Activated CD4-positive, alpha-beta T cell treated with anti-CD3 and anti-CD28 coated beads, Interleukin-2, amount 10 ng/mL, durations not matched to agents 24 days and 14 days (primary cell): ENCODE measurements at places on chromosomes 2 and 18. TPM values are rescaled to one million over a fixed set of nuclear protein-coding genes. Genes with fewer than 3 reads are reported as not detected.

LRRC30 gene
- not detected in 2 replicates for total RNA-seq

LRRTM4 gene
- not detected in 2 replicates for total RNA-seq

GRCh38 chr18:74410441-74410992, 46.6 kb downstream of the DIPK1C start:
- DNase-seq, result no peak

IL1RL2 gene
- total RNA-seq, result 0.09 and 0.12 TPM in 2 replicates

RAD51AP2 gene
- total RNA-seq, result not detected in 2 replicates

GRCh38 chr2:42327125-42327524, 33.9 kb downstream of the COX7A2L start:
- peak; percentile 46 for DNase-seq

- DNase-seq, result no peak
These were observed 62.3 kb upstream of the MCFD2 start for GRCh38 chr2:46977899-46978298.

- no peak for DNase-seq
These were observed 627.6 kb downstream of the CCDC85A start for GRCh38 chr2:56811401-56811800.

NAT8 gene
- not detected in 2 replicates for total RNA-seq

EML4 gene
- 51.3 and 54.9 TPM in 2 replicates for total RNA-seq

GRHL1 gene
- 1.2 and 2.1 TPM in 2 replicates for total RNA-seq

DNA sequence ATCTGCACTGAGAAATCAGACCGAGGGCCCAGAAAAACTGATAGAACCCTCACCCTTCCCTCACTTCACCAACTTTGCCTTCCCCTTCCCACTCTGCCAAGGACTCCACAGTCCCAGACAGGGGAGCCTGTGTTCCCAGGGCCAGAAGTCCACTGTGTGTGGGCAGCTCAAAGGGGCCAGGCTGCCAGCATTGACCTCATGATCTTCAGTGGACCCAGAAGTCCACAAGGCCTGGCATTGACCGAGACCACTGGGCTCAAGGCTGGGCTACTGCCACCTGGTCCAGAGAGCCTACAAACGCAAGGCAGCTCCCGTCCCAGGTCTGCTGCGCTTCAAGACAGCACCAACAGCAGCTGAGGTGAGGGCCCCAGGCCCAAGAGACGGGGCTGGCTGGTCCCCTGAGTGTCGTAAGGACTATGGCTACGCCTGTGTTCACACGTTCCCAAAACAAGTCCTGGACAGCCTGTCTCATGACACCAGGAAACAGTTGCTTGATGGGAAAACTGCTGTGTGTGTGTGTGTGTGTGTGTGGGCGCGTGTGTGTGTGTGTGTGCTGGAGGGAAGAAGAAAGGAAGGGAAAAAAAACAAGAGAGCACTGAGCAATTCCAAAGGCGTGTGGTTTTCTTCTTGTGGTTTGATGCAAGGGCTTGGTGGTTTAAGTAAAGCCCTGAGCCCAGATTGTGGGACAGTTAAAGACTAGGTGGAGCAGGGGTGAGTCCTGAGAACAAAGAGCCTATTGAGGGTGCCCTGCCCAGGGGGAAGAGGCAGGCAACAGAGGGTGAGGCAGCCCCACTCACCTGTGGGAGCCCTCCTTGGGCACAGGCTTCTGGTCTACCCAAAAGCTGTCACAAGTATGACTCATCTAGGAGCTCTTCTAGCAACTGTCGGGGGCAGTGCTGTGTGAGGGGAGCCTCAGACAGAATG, 46.6 kb upstream of the ZBTB7C start:
- DNase-seq, result peak; percentile 75

DTNA gene
- not detected in 2 replicates for total RNA-seq

SCTR gene
- total RNA-seq, result not detected in 2 replicates

DNA sequence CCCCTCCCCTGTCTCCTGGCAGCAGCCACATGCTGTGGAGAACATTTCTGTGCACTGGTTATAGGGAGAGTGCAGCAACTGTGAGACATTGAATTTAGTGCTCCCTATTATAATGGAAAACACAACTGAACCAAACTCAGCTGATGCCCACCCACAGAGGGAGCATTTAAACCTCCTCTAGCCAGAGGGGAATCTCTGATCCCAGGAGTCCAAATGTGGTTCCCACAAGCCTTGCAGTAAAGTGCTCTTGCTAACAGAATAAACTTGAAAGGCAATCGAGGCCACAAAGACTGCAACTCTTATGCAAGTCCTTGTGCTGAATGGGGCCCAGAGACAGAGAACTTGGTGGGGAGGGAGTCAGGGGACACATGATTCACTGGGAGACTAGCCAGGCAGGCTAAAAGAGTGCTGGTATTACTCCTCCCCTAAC, 638.8 kb upstream of the VRK2 start:
- DNase-seq, result no peak

DNA sequence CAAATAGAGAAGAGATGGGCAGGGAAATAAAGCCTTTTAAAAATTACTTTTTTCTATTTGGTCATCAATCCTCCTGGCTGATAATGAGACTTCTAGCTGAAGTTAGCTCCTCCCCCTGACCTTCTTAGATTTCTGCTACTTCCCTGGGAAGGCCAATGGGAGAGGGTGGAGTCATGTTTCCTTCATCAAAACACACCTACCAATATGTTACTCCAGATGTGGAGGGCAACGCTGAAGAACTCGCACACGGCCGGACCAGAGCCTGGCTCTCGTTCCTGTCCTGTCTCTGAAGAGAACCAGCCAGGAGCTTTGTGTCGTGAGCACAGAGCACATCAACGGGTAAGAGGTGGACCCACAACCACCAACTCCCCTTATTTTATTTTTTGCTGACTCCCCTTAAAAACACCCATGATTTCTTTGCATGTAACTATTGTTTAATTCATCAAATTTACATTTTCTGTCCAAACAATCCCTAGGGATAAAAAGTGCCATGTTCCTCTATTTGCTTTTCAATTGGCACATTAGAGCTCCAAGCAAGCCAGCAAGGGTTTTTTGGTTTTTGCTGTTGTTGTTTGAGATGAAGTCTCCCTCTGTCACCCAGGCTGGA, 94.9 kb downstream of the ADD2 start:
- DNase-seq, result no peak

- no peak for DNase-seq
These were observed 27.1 kb downstream of the VPS54 start for GRCh38 chr2:63992061-63992685.

DNA sequence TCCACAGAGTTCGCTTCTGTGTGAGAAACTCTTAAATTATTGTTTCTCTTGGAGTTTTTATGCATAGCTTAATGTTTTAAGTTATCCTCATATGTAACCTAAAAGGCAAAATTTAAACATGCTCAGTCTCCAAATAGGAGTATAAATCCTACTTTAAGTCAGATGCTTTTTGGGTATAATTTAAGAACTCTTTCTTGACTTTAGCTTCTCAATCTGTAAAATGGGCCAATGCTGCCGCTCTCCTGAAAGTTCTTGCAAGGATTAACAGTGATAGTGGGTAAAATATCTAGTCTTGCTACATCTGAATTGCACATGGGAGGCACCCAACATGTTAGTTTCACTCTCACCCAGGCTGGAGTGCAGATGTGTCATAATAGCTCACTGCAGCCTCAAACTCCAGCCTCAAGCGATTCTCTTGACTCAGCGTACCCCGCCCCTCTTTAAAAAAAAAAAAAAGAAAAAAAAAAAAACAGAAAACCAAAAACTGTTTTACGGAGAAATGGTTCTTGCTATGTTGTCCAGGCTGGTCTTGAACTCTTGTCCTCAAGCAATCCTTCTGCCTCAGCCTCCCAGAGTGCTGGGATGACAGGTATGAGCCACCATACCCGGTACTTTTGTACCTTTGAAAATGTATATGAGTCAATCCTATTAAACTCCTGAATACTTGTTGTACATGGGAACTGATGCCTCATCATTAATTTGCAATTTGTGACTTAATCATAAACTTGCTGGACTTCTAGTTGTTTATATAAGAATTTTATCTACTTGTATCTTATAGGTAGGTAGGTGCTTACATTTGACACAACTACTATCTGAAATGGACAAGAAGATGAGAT, 1.8 kb downstream of the FBXO48 start:
- peak; percentile 83 for DNase-seq

GRCh38 chr2:81260320-81260719, 955.8 kb upstream of the LRRTM1 start:
- no peak for DNase-seq
